ENCODE measurements at places on chromosomes 16 and 17.

DNA sequence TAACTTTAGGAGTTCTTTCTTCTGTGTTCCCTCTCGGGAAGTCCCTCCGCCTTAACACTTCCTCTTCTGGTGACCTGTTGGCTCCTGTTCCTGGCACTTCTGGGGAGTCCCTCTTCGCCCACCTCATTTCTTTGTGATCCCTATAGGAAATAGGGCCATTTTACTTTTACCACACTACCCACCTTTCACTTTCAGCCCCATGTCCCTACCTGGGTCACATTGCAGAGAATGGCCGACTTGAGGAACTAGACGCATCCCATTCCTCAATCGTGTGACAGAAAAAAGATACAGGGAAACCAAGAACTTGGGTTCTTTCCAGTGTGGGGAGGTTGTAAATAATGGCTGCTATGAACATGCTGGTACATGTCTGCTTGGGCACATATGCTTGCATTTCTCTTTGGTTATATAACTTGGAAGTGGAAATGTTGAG is 6.6 kb downstream of the IL21R start:
- no peak for DNase-seq

DNA sequence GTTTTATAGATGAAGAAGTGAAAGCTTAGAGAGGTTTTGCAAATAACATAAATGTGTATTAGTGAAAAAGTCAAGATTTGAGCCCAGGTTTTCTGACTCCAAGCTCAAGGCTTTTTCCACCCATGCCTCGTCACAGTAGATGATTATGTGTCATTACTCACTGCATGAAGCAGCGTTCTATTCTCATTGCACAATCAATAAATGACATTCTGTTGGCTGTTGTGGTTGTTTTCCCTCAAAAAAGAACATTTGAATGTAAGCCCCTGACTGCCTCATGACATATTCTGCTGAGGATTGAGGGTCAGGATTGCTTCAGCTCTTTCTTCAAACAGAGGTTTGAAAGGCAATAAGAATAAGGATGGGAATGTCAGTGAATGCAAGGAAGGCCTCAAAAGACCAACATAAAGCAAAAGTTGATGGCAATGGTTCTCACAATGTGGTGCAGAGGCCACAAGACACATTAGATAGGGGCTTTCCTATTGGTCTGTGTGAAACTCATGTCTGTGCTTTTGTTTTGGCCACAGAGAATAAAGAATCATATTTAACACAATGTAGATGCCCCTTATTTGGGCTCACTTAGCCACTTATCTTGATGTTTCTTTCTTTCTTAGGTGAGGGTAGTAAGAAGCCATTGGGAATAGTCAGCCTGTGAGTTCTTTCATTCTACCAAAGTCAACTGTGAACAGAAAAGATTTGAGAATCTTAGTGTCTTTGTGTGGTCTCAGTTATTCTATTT is 5.4 kb upstream of the MMD start:
- DNase-seq = no peak

DNA sequence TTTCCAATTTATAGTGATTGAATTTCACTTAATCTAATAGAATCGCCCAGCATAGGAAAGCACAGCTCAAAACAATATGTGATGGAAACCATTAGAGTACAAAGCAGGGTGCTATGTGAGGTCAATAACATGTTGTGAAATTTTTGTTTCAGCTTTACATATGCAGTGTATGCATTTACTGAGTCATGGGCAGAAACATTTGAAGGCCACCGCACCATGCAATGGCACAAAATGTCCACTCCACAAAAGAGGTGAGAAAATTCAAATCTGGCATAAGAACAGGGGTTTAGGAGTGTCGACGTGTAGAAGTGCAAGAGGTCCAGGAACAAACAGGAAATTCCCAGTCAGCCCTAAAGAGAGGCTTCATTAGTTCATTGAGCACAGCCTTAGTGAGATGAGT is 131.2 kb downstream of the ANKFN1 start:
- DNase-seq = no peak

GRCh38 chr16:2698965-2699750 is 16.8 kb downstream of the KCTD5 start:
- no peak for DNase-seq

- no peak for DNase-seq
These were observed 12.4 kb downstream of the AMZ2 start for GRCh38 chr17:68260051-68260762.

DNA sequence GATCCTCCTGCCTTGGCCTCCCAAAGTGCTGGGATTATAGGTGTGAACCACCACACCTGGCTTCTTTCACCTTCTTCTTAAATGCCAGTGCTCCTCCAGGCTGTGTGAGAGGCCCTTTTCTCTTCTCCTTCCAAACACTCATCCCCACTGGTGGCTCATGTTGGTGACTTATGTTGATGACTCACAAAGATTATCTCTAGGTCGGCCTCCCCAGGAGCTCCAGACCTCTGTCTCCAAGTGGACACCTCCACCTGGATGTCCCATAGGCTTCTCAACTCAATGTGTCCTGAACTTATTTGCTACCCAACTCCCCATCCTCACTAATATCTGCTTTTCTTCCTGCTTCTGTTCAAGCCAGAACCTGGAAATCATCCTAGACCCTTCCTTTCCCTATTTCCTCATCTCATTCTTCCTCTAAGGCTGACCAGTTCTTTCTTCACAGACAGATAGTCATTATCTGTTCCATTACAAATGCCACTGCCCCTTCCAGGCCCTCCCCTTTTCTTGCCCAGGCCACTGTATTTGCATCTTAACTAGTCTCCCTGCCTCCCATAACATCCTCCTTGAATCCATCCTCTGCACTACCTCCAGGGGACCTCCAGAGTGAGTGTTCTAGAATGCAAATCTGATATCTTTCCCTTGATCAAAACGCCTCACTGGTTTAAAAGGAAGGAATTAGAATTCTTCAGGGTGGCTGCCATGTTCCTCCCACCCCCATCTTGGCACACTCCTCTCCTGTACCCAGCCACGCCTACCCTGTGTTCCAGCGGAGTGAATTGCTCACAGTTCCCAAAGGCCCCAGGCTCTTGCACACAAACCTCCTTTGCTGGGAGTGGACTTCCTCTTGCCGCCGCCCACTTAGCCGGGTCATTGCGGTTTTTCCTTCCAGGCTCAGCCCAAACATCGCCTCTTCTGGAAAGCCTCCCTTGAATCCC is 34.8 kb upstream of the FBXO47 start:
- no peak for DNase-seq

DNA sequence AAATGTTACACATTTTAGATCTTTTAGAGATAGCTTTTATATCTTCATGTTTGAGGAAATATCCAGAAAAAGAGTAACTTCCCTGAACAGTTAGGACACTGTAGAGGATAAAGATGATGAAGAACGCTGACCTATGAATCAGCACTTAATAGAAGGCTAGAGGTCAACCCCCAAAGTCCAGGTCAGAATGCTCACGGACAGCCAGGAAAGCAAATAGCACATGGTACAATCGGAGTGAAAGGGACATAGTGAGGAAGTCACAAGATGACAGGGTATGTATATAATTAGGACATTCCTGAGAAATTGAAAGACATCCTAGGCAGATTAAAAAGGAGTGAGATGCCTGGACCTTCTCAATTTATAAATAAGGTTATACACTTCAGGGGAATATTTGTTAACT is 55.1 kb upstream of the CNTNAP4 start:
- no peak for DNase-seq

DNA sequence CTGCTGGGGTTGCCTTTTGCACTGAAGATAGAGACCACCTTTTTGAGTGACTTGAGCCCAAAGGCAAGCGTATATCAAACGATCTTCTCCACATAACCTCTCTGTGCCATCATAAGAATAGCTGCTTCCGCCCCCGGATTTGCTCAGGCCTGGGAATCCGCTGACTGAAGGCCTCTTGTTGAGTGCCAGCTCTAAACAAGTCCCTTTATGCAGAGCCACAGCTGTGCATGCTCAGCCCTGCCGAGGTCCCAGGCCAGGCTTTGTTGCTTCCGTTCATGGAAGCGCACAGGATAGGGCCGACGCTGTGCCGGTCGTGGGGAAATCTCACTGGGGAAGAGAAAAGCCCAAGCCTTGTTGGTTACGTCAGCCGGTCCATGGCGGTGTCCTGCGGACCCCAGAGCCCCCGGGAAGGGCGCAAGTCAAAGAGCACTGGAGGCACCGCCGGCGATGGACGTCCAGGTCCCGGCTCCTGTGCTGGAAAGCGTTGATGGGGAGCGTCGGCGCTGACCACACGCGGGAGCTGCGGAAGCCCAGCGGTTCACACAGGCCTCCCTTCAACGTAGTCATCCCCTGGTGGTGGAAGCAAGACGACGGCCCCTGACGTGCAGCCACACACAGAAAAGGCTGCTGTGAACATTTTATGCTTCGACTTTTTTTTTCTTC is 23.5 kb upstream of the RPL13 start:
- DNase-seq = no peak

DNA sequence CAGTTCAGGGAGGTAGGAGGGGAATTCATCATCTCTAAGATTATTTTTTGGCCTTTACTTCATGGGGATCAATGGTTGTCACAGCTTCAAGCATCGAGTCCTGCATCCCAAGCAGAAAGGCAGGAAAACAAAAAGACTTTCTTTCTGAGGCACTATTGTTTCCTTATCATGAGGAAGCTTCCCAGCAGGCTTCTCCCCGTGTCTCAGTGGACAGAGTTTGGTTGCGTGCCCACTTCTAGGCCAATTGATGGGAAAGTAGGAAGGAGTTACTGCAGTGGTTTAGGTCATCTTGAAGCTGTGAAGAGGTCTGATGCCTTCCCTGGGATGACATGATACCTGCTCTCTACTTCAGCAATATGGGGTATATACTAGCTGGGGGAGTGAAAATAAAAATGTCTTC is 175.3 kb upstream of the CDH13 start:
- DNase-seq = no peak

Data from NCI-H1092 (cell line).